ENCODE measurements at places on chromosomes 1 and 21.

- no peak for DNase-seq
Observed at GRCh38 chr1:28290851-28291250, 31.5 kb downstream of the SESN2 start.

- no peak for DNase-seq
Observed at GRCh38 chr21:35510957-35511695, 462.0 kb upstream of the RUNX1 start.

DNA sequence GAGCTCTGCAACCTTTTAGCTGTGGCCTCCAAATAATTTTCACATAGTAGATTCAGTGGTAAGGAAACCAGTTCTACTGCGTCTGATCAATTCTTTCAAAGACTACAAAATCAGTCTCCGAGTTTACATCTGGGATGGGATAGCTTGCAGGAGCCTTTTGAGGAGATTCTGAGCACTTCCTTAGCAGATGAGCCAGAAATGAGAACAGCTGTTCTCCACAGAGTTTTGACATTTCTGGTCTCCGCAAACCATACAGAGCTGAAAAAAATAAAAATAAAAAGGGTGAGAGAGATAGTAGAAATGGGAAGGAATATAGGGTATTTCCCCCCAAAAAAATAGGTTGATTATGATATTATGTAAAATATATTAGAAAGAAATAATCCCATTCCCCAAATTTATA is 119.3 kb downstream of the LYPLAL1 start:
- no peak for DNase-seq

DNA sequence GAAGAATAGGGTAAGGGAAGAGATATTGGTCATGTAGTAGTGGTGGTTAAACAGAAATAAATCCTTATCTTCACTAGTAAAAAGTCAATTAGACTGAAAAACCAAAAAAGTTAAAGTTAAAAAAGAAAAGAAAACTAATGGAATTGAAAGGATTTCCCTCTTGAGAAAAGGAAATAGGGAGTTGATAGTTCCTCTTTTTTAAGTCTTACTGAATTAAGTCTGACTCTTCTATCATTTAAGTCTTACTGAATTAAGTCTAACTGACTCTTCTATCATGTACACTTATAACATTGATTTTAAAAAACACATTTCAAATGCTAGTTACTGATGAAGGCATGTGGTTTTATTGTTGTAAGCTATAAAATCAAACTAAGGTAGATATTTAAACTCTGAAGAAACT is 49.5 kb upstream of the TENT5C start:
- DNase-seq = no peak

- no peak for DNase-seq
Observed at GRCh38 chr1:182978151-182978853, 25.3 kb upstream of the SHCBP1L start.

DNA sequence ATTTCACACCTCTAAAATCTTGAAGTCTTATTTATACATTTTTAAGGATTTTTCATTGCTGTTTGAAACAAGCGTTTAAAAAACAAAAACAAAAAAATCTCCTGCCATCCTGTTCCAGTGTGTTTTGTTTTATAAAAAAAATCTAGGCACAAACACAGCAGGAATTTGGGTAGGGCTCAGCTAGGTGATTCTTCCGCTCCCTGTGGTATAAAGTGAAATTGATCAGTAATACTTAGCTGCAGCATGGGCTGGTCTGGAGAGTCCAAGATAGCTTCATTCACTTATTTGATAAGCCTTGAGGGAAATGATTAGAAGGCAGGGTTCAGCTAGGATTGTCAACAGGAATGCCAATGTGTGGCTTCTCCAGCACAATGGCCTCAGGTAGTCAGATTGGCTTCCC is 25.7 kb downstream of the ATF3 start:
- no peak for DNase-seq

GRCh38 chr1:97384294-97384968 is 536.4 kb downstream of the DPYD start:
- peak; percentile 62 for DNase-seq

- DNase-seq = no peak
Observed at GRCh38 chr1:9376430-9376829, 83.7 kb downstream of the SPSB1 start.
